ENCODE measurements at places on chromosomes 2 and 18.
A peak's percentile ranks its signal among the peaks of the same experiment; 100 is the strongest.

- DNase-seq = no peak
These were observed 144.0 kb upstream of the IL1R2 start for GRCh38 chr2:101847661-101848339.

- no peak for DNase-seq
These were observed 40.4 kb downstream of the COL3A1 start for GRCh38 chr2:189014449-189015138.

DNA sequence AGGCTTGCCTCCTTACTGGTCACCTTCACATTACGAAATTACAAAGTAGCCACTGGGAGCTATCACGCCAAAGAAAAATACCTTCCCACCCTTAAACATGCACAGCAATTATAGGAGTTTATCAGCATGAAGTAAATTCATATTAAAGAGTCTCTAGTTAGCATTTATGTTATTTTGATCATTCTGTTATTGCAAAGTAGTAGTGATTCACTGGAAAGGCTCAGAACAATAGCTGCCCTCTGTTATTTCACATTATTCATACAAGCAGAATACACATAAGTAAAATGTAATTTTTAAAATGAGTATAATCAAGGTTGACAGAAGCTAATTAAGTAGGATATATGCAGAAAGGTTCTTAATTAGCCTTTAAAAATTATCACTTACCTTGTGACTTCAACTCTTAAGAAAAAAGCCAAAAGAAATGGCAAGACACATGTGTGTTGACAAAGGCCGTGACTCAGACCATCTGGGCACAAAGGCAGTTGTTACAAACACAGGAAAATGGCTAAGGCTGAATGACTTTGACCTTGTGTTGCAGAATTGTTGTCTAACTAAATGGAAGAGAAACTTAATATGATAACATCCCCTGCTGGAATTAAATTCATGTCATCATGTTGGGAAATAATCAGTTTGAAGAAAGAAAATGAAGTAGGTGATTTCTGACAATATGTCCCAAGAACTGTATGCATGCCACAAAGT, 108.3 kb downstream of the ARL6IP6 start:
- no peak for DNase-seq

- no peak for DNase-seq
These were observed 540.1 kb downstream of the CMPK2 start for GRCh38 chr2:6325616-6326015.

GRCh38 chr18:56803051-56803450, 151.9 kb downstream of the WDR7 start:
- no peak for DNase-seq

DNA sequence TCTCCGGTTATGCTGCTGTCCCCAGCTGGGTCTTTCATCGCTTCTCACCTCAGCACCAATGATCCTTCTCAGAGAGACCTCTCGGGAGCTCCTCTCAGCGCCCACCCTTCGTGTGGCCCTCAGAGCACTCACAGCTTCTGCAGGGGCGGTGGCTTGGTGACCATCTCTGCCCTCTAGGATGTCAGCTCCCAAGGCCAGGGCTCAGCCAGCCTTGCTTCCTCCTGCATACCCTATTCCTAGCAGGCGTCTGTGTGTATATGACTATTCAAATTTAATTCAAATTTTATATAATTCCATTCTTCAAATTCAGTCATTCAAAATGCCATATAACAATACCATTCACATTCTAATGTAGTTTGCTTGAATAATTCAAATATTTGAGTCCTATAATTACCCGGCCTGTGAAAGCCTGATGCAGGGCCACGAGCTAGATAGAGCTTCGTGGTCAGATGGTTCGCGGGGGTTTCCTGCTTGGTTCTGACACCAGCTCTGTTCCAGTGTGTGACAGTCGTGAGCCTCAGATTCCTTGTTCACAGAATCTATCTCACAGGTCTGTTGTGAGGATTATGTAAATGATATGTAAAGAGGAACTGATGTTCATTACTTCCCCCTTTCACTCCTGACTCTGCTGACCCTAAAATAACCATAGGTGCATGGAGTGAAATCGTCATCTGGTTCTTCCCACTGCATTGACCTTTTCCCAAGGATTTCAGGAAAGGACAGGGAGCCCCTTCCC, 94.0 kb upstream of the CNGA3 start:
- peak; percentile 61 for DNase-seq

- no peak for DNase-seq
These were observed 30.9 kb upstream of the NAB1 start for GRCh38 chr2:190618030-190618429.

DNA sequence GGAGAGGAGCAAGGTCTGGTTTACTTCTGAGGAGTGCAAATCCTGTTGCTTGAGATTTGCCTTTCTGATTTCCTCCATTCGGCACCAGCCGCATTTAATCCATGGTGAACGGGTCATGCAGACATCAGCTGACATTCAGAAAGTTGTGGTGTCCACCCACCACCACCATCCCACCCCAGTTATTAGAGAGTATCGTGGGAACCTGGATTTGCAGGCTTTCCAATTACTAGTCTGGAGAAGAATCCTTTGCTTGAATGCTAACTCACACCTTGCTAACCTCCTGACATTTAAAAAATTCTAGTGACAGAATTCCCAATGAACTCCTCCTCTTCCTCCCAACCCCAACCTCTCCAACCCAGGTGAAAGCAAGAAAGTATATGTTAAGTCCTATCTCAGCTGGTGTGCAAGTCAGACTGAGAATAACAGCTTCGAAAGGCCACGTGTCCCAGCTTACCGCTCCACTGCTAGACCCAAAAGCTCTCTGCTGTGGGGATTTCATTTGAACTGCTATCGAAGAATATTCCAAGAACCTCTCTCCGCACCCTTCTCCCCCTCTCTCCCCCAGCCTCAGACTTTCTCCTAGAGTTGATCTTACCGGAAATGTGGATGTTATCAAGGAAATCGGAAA, 17.7 kb downstream of the BCL11A start:
- DNase-seq = no peak

GRCh38 chr2:20439193-20439475, 7.7 kb upstream of the RHOB start:
- DNase-seq = no peak

GRCh38 chr2:26059542-26059941, 25.7 kb downstream of the RAB10 start:
- DNase-seq = no peak

GRCh38 chr18:44791520-44791919, 110.8 kb downstream of the SETBP1 start:
- DNase-seq = no peak

DNA sequence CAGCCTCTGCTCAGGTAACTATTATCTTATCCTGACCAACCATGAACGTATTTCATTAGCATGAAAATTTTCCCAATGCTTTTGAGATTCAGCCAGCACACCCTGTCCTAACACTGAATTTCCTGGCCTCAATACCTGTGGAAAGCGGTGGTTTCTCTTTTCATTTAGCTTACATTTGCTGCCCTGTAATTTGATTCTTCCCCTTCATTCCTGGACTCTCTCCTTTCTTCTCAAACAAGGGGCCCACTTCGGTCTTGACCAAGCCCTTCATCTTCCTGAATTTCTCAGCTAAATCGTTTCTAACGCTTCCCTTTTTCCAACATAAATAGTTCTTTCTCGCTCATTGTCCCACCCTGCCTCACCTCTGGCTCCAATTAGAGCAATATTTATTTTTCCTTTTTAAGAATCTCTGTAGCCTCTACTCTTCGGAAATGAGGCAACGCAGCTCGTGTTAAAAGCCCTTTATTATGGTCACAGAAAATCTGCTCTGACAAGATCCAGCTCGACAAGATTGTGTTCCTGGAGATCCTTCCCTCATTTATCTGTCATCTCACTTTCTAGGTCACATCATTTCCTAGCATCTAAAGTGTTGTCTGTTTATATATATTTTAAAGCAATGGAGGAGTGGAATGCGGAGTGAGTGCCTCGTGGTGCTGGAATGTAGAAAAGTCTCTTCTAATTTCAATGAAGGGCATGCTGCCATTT, 49.5 kb upstream of the BCL11A start:
- no peak for DNase-seq

DNA sequence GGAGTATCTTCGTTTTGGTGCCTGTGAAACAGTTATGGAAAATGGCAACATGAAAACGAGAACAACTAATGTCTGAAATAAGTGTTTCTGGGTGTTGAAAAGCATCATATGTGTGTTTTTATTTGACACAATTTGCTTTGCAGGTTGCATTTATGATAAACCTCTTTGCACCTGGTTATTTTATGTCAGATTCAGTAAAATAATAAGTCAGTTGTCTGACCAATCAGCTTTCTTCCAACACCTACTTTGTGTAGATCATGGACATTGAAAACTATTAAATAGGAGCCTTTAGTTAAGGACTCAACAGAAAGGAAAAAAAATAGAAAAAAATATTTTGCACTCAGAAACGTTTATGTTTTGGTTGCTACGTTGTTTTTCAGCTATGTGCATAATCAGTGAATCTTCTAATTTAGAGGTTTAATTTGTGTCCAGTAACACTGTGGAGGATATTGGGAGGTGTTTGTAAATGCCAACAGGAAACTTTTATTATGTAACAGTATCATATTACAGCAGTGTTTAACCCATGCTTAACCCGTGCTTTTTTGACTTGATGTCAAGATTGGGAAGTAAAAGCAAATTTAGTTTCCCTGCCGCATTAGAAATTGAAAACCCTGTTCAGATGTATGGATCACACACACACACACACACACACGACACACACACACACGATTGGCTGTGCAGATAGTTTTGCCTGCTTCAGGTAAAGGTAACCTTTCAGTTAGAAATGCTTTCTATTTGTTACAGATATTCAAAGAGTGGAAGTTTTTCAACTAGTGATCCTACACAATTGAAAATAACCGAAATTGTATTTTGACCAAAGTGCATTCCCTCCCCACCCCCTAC, 2.6 kb downstream of the PKP4 start:
- peak; percentile 10 for DNase-seq

DNA sequence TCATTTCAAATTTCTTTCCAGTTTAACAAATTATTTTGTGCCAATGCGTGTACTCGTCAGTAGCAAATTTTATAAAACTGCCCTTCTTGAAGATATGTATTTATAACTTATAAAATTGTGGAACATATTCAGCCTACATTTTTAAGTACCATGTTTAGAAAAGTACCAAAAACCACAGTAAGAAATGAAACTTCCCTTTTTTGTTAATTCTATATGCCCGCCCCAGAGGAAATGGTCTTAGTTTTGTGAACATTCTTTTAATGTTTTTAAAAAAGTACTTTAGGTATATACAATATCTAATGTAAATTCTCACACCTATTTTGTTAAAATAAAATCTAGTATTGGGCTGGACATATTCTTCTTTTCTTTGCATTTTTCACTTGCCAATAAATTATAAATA, 1.2 kb downstream of the UGT1A9 start:
- DNase-seq = no peak

- no peak for DNase-seq
These were observed 841.8 kb downstream of the SLC4A3 start for GRCh38 chr2:220469201-220469600.

DNA sequence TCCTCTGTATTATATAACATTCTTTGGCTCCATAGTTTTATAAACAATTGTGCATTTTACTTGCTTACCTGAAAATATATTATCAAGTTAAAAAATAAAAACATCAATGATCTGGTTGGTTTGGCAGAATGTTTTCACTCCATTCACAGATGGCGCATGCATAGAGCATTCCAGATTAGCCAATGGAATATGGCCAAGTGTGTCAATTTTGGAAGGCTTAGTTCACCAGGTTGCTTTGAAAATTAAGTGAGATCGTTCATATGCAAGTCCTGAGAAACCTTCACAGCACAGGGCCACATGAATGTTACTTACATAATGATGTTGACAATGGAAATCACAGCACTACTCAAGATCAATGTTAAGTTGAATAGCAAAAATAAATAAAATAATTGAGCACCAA, 335.7 kb downstream of the GRB14 start:
- DNase-seq = no peak

GRCh38 chr2:238710032-238710735, 137.7 kb upstream of the TWIST2 start:
- no peak for DNase-seq

- DNase-seq = no peak
These were observed 100.2 kb downstream of the PTGR3 start for GRCh38 chr18:75108579-75109318.

Measured in suppressor macrophage treated with lipopolysaccharide for 4 hours (primary cell).